ENCODE measurements at places on chromosomes 5 and 9. TPM values are rescaled to one million over a fixed set of nuclear protein-coding genes. Genes with fewer than 3 reads are reported as not detected.

Gene GMCL2
- total RNA-seq = not detected

- H3K27me3 ChIP-seq = no peaks in the 10 kb centered on the region
- H3K4me1 ChIP-seq = peaks cover 25% of the 10 kb centered on the region
Observed at GRCh38 chr5:153480401-153480800, 10.1 kb upstream of the GRIA1 start.

Gene CTXN3
- not detected for total RNA-seq

Gene FOXD4L3
- total RNA-seq = 0.96 TPM

Gene CMYA5
- total RNA-seq = 0.61 TPM

Gene SCGB3A1
- not detected for total RNA-seq

GRCh38 chr5:35405938-35406337 lies 175.7 kb upstream of the PRLR start:
- no peak overlapping the region for H3K4me3 ChIP-seq
- no peaks in the 10 kb centered on the region for H3K4me1 ChIP-seq
- no peaks in the 10 kb centered on the region for H3K36me3 ChIP-seq
- no peak for DNase-seq
- no peaks in the 10 kb centered on the region for H3K27me3 ChIP-seq

Gene PCDHB14
- total RNA-seq = 6.2 TPM

- DNase-seq = no peak
- H3K27me3 ChIP-seq = no peaks in the 10 kb centered on the region
- no peak overlapping the region for H3K27ac ChIP-seq
Observed at GRCh38 chr5:90084342-90084741, 325.2 kb downstream of the CETN3 start.

DNA sequence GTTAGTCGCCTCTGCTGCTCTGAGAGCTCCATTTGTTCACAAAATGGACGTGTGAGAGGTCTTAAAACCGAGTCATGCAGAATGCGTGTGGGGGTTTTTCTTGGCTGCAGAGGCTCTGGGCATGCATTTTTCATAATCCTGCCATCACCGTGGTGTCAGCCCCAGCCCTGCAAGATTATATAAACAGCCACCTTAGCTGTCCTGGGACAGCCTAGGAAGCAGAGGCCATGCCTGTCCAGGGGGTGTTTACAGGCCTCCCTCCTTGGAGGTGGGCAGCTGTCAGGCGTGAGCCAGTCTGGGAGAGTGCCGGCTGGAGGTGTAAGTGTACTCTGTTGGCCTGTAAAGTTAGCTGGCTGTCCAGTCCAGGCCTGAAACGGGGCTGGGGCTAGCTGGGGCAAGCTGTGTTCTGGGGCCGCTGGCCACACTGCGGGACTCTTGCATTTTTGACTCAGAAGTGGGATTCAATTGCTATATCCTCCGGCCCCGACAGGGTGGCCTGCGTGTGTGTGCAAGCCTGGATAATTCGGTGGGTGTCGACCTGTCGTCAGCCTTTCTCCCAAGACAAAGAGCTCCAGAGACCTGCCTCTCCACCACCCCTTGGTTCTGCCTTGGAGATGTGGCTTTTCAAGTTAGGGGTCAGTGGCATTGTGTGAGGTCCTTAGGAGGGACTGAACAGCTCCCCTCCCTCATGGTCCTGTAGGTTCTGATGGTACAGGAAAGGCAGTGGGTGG lies 2.4 kb downstream of the WNK2 start:
- H3K36me3 ChIP-seq = no peaks in the 10 kb centered on the region
- DNase-seq = no peak
- no peak overlapping the region for H3K27ac ChIP-seq
- no peak overlapping the region for H3K4me3 ChIP-seq
- no peaks in the 10 kb centered on the region for H3K4me1 ChIP-seq

- H3K27me3 ChIP-seq = no peaks in the 10 kb centered on the region
- H3K4me1 ChIP-seq = no peaks in the 10 kb centered on the region
- H3K36me3 ChIP-seq = no peaks in the 10 kb centered on the region
Observed at GRCh38 chr9:4048441-4048840, 251.4 kb downstream of the GLIS3 start.

DNA sequence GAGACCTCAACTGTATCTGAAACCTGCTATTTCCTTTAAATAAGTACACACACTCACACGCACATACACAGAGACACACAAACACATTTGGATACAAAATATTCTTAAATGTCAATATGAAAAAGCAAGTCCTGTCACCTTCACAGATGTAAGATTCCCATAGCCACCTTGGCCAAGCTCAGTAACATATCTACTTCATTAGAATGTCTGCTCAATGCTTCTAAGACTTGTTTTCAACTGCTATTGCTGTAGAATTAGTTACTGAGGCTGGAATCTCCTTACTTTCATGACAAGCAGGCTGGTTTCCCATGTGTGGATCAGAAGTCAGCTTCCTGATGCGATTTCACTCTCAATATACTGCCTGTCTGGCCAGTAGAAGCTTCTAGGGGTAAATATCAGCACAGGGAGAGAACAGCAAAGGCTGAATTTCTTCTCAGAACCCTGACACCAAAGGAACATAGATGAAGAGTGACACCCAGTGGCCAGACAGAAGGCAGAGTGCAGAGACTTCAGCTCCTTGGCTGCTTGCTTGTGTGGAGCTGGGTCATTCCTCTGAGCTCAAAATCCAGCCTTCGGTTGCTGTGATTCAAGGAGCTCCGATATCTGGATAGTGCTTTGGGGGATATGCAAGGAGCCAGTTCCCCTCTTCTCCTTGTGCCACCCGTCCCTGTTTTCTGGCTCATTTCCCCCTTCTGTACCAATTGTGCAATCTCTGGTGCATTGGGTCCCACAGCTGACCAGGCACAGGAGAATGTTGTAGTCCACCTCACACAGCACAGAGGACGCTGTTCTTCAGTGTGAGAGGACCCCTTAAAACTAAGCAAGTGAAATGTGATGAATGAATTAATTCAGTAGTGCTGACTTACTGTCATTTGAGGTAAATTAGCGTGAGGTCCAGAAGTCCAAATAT lies 26.6 kb upstream of the ABLIM3 start:
- H3K27me3 ChIP-seq = no peaks in the 10 kb centered on the region
- no peaks in the 10 kb centered on the region for H3K36me3 ChIP-seq
- H3K27ac ChIP-seq = peak overlapping the region; percentile 65

DNA sequence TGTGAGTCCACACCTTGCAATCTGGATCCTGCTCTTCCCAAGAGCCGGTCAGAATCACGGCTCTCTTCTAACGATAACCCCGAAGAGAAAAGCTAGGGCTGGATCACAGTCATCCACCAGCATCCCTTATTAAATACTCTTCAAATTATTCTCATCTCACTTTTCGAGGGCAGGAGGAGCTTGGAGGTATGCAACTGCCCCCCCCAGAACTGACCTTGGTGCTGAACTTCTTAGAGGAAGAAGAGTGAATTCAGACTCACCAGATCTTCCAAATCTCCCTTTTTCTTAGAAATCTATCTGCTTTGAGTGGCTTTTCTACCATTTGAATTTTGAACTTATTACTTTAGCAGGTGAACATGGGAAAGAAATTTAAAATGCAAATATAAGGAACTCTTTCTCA lies 75.7 kb downstream of the MED10 start:
- H3K27me3 ChIP-seq = peaks cover 18% of the 10 kb centered on the region
- no peak overlapping the region for H3K27ac ChIP-seq
- no peaks in the 10 kb centered on the region for H3K4me1 ChIP-seq
- peak; percentile 4 for DNase-seq
- no peaks in the 10 kb centered on the region for H3K36me3 ChIP-seq

Gene ITGA2
- total RNA-seq = 14.1 TPM

Gene KLF4
- 94.9 TPM for total RNA-seq

DNA sequence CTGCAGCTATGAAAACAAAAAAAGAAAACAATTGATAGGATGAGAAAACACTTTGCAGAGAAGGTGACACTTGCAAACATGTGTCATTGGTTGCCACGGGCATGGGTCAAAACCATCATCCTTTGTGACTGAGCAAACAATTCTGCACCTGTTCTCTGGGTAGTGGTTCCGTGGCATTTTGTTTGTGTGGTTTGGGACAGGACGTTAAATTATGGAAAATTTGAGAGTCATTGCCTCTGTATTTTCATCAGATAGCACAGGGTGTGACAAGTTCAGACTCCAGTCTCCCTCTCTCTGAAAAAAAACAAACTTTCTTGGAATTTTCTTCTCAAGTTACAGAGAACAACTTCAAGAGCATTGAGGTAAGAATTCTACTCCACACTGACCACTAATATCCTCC lies 113.4 kb upstream of the HMHB1 start:
- H3K36me3 ChIP-seq = no peaks in the 10 kb centered on the region
- H3K27ac ChIP-seq = no peak overlapping the region
- H3K4me1 ChIP-seq = no peaks in the 10 kb centered on the region
- H3K4me3 ChIP-seq = no peak overlapping the region

DNA sequence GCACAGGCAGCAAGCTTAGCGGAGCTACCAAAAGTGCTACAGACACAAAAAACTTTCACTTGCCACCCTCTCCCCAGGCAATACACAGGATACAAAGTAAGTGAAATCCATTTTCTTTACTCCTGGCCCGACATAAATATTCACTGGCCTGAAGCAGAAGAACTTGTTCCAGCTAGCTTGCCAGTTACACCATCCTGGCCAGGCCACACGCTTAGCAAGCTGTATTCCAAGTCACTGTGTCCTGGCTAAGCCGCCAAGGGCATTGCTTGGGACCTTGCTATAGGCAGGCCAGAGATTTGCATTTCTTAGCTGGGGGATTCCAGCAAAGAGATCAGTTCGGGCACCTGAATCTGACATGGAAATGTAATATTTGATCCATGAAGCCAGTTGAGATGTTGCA lies 71.0 kb upstream of the SLC1A3 start:
- H3K36me3 ChIP-seq = no peaks in the 10 kb centered on the region
- no peak overlapping the region for H3K27ac ChIP-seq
- H3K4me1 ChIP-seq = no peaks in the 10 kb centered on the region
- DNase-seq = no peak

- H3K27ac ChIP-seq = no peak overlapping the region
- H3K27me3 ChIP-seq = peaks cover 13% of the 10 kb centered on the region
- DNase-seq = no peak
- H3K36me3 ChIP-seq = no peaks in the 10 kb centered on the region
- no peaks in the 10 kb centered on the region for H3K4me1 ChIP-seq
Observed at GRCh38 chr9:23412458-23412857, 413.6 kb downstream of the ELAVL2 start.

- no peak overlapping the region for H3K4me3 ChIP-seq
- H3K27me3 ChIP-seq = no peaks in the 10 kb centered on the region
- no peak overlapping the region for H3K27ac ChIP-seq
Observed at GRCh38 chr9:84293001-84293798, 47.4 kb downstream of the SLC28A3 start.

DNA sequence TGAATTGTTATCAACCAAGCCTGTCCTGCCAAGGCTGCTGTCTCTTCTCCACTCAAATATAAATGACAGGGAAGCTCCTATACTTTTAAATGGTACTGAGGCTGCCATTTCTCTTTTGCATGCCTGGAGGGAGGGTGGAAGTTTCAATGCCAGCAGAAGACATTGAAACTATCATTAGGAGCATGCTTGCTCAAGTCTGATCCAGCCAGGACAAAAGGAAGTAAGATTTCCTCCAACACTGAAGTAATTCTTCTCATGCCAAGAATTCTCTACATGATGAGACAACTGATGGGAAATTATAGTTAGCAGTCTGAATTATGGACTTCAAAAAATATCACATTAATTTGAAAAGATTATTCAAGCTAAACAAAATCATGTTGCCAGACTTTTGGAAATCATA lies 5.4 kb downstream of the SPINK6 start:
- H3K4me1 ChIP-seq = peaks cover 10% of the 10 kb centered on the region
- no peak for DNase-seq
- no peak overlapping the region for H3K27ac ChIP-seq
- H3K4me3 ChIP-seq = no peak overlapping the region

GRCh38 chr5:82858151-82859025 lies 218.8 kb downstream of the TMEM167A start:
- no peak overlapping the region for H3K4me3 ChIP-seq
- H3K36me3 ChIP-seq = no peaks in the 10 kb centered on the region
- no peak for DNase-seq
- no peak overlapping the region for H3K27ac ChIP-seq

- no peak overlapping the region for H3K27ac ChIP-seq
- H3K4me3 ChIP-seq = no peak overlapping the region
- no peaks in the 10 kb centered on the region for H3K36me3 ChIP-seq
- DNase-seq = peak; percentile 17
Observed at GRCh38 chr9:85332487-85332886, 409.3 kb downstream of the AGTPBP1 start.

DNA sequence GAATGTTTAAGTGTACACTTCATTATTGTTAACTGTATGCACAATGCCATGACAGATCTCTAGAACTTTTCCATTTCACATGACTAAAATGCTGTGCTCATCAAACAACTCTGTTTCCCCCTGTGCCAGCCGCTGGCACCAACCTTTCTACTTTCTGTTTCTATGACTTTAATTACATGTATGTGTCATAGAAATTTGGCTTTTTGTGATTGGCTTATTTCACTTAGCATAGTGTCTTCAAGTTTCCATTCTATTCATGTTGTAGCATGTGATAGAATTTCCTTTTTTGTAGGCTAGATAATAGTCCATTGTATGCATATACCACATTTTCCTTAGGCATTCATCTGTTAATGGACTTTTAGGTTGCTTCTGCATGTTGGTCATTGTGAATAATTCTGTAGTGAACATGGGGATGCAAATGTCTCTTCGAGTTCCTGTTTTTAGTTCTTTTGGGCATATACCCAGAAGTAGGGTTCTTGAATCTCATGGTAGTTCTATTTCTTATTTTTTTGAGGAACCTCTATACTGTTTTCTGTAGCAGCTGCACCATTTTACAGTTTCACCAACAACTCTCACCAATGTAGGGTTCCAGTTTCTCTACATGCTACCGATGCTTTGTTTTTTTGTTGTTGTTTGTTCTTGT lies 184.4 kb upstream of the DMRT1 start:
- H3K27me3 ChIP-seq = no peaks in the 10 kb centered on the region
- H3K4me1 ChIP-seq = peaks cover 25% of the 10 kb centered on the region
- DNase-seq = peak; percentile 33
- peaks cover 16% of the 10 kb centered on the region for H3K36me3 ChIP-seq
- no peak overlapping the region for H3K27ac ChIP-seq

DNA sequence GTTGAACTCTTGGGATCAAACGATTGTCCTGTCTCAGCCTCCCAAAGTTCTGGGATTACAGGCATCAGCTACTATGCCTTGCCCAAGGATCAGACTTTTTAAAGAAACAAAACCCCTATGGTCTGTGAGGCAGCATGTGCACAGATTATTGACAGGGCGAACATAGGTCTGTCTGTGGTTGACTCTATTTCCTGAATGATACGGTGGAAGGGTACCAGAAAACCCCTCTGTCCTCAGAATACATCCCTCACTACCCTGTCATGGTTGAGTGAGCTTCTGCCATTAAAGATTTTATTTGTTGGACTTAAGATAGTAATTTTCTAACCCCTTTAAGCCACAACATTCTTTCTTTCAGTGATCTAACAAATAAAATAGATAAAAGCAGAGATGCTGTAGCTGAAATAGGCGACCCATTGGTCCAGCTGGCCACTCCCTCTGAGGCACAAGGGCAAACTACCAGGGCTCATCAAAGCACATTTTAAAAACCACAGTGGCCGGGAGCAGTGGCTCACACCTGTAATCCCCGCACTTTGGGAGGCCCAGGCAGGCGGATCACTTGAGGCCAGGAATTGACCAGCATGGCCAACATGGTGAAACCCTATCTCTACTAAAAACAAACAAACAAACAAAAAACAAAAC lies 84.9 kb upstream of the ANKRD55 start:
- no peak overlapping the region for H3K4me3 ChIP-seq
- H3K27me3 ChIP-seq = no peaks in the 10 kb centered on the region
- no peak overlapping the region for H3K27ac ChIP-seq
- DNase-seq = no peak

GRCh38 chr5:118577621-118578020 lies 410.7 kb downstream of the DTWD2 start:
- DNase-seq = no peak
- no peak overlapping the region for H3K27ac ChIP-seq
- no peak overlapping the region for H3K4me3 ChIP-seq

All from MCF 10A (cell line).